ENCODE measurements at places on chromosomes 16 and 17. TPM values are rescaled to one million over a fixed set of nuclear protein-coding genes. Genes with fewer than 3 reads are reported as not detected.

GRCh38 chr16:78930561-78930960 is 670.0 kb downstream of the MAF start:
- no peak overlapping the region for H3K27ac ChIP-seq
- no peak for DNase-seq

HBQ1 gene
- total RNA-seq: not detected

- H3K36me3 ChIP-seq: peaks cover 2% of the 10 kb centered on the region
- DNase-seq: no peak
- no peaks in the 10 kb centered on the region for H3K4me1 ChIP-seq
- no peak overlapping the region for H3K4me3 ChIP-seq
Observed at GRCh38 chr16:63982110-63982509, 1139.8 kb downstream of the CDH11 start.

- H3K4me3 ChIP-seq: no peak overlapping the region
- no peak for DNase-seq
- no peak overlapping the region for H3K27ac ChIP-seq
- H3K4me1 ChIP-seq: peaks cover 55% of the 10 kb centered on the region
- H3K36me3 ChIP-seq: peaks cover 26% of the 10 kb centered on the region
- H3K27me3 ChIP-seq: no peaks in the 10 kb centered on the region
Observed at GRCh38 chr16:27264151-27264550, 4.4 kb downstream of the NSMCE1 start.

DNA sequence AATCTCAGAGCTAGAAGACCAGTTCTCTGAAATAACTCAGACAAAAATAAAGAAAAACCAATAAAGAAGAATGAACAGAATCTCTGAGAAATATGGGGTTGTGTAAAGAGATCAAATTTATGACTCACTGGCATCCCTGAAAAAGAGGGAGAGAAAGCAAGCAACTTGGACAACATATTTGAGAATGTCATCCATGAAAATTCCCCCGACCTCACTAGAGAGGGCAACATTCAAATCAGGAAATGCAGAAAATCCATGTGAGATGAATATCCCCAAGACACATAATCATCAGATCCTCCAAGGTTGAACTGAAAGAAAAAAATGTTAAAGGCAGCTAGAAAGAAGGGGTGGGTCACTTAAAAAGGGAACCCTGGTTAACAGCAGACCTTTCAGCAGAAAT is 32.1 kb downstream of the TANC2 start:
- H3K4me3 ChIP-seq: no peak overlapping the region
- H3K36me3 ChIP-seq: no peaks in the 10 kb centered on the region
- no peaks in the 10 kb centered on the region for H3K27me3 ChIP-seq
- no peak overlapping the region for H3K27ac ChIP-seq
- H3K4me1 ChIP-seq: peaks cover 3% of the 10 kb centered on the region

GRAPL gene
- total RNA-seq: 3.5 TPM

DNA sequence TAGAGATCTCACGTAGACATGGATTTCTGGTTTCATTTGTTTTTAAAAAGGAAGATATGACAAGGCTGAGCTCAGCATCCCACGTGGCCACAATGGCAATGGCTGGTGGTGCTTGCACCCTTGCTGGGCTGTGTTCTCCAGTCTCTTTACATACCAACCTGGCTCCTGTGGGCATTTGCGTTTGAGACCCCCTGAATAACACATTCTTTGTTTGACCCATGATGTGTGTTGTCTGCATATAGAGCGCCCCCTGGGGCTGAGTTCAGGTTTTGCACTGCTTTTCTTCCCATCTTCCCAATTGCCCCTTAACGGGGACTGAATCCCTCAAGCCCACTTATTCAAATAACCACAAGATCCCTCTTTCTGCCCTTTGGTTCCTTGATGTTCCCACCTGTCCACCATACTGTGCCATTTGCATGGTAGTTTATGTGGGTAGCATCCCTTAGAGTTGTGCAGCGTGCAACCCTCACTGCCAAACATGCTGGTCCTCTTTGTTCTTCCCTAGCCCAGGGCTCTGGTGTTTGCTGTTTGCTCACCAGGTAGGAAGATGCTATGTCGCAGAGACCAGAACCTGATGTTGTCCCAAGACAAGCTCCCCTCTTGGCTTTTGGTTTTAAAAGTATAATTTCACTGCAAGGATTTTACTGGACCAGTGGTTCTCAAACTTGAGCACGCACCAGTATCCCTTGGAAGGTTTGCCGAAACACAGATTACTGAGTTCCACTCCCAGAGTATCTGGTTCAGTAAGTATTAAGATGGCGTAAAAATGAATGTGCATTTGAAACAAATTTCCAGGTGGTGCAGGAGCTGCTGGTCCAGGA is 38.5 kb upstream of the NKD1 start:
- no peaks in the 10 kb centered on the region for H3K27me3 ChIP-seq
- H3K4me1 ChIP-seq: no peaks in the 10 kb centered on the region
- H3K27ac ChIP-seq: no peak overlapping the region
- H3K36me3 ChIP-seq: no peaks in the 10 kb centered on the region
- peak; percentile 66 for DNase-seq

DNA sequence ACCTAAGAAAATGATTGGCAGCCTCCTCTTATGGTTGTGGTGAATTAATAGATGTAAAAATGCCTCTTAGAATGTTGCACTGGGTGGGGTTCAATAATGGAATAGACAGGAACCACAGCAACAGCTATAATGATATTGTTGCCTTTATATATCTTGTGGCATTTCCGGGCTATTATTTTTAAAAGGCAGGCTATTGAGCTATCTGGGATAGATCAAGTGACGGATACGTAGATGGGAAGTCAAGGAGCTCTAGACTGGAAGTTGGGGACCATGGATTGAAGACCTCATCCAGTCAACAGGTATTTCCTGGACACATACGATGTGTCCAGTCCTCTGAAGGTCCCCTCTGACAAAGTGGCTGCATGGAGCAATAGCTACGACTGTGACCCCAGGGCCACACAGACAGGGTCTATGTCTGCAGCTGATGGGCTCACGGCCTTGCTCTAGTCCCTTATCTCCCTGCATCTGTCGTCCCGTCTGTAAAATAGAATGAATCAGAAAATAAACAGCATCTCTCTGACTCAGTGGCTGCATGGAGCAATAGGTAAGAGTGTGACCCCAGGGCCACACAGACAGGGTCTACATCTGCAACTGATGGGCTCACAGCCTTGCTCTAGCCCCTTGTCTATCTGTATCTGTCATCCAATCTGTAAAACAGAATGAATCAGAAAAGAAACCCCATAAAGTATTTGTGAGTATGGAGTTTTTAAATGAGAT is 117.7 kb upstream of the FOXF1 start:
- peaks cover 5% of the 10 kb centered on the region for H3K27me3 ChIP-seq
- DNase-seq: no peak
- H3K36me3 ChIP-seq: no peaks in the 10 kb centered on the region
- H3K4me3 ChIP-seq: no peak overlapping the region
- H3K4me1 ChIP-seq: no peaks in the 10 kb centered on the region
- no peak overlapping the region for H3K27ac ChIP-seq

DNA sequence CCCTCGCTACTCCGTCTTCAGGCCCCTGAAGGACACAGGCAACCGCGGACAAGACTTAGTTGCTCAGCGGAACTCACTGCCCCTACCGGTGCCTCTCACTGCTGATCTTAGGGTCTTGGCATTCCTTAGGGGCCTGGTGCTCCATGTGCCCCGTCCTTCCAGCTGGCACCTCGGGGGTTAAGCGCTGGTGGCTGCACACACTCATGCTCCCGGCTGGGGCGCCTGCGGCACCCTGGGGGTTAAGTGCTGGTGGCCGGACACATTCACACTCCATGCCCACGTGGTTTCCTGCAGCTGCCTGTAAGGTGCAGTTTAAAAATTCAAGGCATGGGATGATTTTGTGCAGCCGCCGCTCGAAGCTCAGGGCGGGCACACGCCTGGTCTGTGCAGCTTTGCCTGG is 45.1 kb downstream of the BAIAP2 start:
- H3K27ac ChIP-seq: no peak overlapping the region
- H3K27me3 ChIP-seq: no peaks in the 10 kb centered on the region
- no peak for DNase-seq

- no peaks in the 10 kb centered on the region for H3K36me3 ChIP-seq
- DNase-seq: no peak
- peaks cover 8% of the 10 kb centered on the region for H3K27me3 ChIP-seq
- H3K27ac ChIP-seq: no peak overlapping the region
Observed at GRCh38 chr16:3013491-3013951, 798 bp downstream of the CLDN9 start.

CFAP119 gene
- 4.9 TPM for total RNA-seq

DNA sequence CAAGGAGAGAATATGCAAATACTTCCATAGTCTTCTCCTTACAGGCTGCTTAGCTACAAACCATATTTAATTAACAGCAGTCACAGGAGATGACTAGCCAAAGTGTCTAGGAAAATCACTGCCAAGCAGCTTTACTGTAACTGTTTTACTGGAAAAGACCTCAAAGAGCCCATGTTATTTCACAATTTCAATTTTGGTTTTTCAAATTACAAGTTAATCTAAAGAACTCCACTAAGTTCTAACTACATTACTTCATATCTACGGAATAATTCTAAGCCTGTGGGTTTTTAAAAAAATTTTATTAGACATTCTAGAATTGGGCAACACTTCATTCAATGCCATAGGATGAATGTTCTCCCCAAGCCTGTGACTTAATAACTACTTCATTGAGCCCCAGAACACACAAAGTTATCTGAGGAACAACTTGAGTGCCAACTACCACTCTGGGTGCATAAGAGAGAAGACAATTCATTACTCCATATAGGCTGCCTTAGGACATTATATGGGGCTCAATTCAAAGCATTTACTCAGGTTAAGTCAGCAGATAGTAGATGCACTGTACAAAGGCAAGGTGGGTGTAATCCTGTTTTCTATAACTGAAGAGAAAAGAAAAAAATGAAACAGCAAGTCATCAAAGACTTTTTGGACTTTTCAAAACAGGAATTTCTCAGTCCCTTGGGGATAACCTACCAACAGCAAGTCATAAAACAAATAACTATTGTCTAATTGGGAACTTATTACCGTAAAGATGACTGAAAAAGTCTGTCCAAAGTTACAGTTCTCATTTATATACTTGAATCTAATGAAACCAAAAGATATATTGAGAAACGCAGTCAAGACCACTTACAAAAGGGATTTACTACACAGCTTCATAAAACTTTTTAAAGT is 33.0 kb downstream of the STAT3 start:
- H3K4me1 ChIP-seq: peaks cover 43% of the 10 kb centered on the region
- H3K27me3 ChIP-seq: no peaks in the 10 kb centered on the region
- DNase-seq: no peak
- H3K4me3 ChIP-seq: no peak overlapping the region

- H3K36me3 ChIP-seq: no peaks in the 10 kb centered on the region
- no peak overlapping the region for H3K4me3 ChIP-seq
- peaks cover 37% of the 10 kb centered on the region for H3K27me3 ChIP-seq
- H3K27ac ChIP-seq: no peak overlapping the region
- no peak for DNase-seq
Observed at GRCh38 chr17:79224476-79224875, 149.9 kb downstream of the ENGASE start.

- H3K4me1 ChIP-seq: peaks cover 4% of the 10 kb centered on the region
- no peaks in the 10 kb centered on the region for H3K36me3 ChIP-seq
- no peak for DNase-seq
Observed at GRCh38 chr16:12097523-12098428, 121.2 kb downstream of the SNX29 start.

KLHL11 gene
- total RNA-seq: 25.2 TPM

DNA sequence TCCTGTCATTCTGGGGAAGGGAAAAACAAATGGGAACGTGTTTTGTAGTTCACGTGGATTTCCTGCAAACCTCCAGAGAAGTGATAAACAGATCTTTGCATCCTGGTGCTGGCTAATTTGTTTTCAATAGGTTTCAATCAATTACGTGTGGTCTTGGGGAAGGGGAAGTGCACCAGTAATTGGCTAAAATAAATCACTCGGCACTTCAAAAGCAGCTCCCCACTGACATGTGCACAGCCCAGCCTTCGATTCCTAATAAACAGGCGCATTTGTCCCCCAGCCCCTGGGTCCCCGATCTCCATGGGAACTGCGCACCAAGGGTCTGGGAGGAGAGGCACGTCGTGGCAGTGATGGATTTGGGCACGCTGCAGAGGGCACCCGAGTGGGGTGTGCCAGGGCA is 112.9 kb upstream of the GSE1 start:
- H3K4me3 ChIP-seq: no peak overlapping the region
- H3K4me1 ChIP-seq: no peaks in the 10 kb centered on the region
- no peaks in the 10 kb centered on the region for H3K36me3 ChIP-seq
- no peak for DNase-seq

DNA sequence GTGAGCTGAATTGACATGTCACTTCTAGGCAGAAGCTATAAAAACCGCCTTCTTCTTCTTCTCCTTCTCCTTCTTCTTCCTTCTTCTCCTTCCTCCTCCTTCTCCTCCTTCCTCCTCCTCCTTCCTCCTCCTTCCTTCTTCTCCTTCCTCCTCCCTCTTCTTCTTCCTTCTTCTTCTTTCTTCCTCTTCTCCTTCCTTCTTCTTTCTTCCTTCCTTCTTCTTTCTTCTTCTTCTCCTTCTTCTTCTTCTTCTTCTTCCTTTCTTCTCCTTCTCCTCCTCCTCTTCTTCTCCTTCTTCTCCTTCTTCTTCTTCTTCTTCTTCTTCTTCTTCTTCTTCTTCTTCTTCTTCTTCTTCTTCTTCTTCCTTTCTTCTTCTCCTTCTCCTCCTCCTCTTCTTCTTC is 4.8 kb upstream of the FBXL19 start:
- H3K27ac ChIP-seq: no peak overlapping the region
- no peaks in the 10 kb centered on the region for H3K27me3 ChIP-seq
- no peaks in the 10 kb centered on the region for H3K4me1 ChIP-seq

DNA sequence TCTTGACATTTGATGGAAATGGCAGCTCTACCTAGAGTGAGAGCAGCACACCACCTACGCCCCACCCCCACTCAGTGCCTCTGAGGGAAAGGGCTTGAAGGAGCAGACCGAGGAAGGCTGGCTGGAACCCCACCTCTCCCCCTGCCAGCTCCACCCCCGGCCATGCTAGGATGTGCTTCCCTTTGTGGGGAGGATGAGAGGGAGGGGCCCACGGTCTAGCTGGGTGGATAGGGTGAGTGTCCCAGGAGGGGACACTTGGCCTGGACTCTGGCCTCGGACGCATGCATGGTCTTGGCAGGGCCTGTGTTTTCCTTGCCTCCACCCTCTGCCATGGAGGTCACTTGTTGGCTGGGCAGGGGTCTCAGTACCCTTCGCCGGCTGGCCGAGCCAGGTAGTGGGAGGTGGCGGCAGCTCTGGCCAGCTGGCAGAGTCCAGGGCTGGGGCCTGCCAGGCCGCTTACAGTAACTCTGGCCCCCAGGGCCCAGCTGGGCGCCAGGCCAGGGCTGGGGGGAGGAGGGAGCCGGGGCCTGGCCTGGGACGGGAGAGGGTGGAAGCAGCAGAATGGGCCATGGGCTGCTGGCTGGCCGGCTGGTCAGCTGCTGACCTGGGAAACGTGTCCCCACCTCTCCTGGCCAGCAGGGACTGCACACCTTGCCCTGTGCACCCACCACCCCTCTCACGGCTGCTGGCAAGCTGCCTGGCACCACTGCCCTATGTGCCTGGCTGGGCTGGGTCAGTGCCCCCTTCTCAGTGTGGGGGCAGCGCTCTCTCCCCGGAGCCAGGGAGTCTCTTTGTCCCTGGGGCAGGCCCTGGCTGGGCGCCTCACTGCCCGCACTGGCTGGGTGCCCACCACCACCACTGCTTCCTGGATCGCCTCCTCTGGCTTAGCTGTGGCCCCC is 23.0 kb downstream of the RARA start:
- H3K27ac ChIP-seq: peak overlapping the region; percentile 75
- H3K36me3 ChIP-seq: peaks cover 12% of the 10 kb centered on the region
- peaks cover 75% of the 10 kb centered on the region for H3K4me1 ChIP-seq
- H3K27me3 ChIP-seq: no peaks in the 10 kb centered on the region
- no peak overlapping the region for H3K4me3 ChIP-seq
- no peak for DNase-seq
